Sigmoid colon (tissue), 7 donors: ENCODE measurements at places on chromosomes 13 and 19. TPM values are rescaled to one million over a fixed set of nuclear protein-coding genes. Genes with fewer than 3 reads are reported as not detected.

Gene SEMA6B
- 1.4 TPM for total RNA-seq

Gene ZC3H13
- total RNA-seq, result 30.9 TPM

Gene CGB3
- not detected for total RNA-seq

Gene PCDH9
- total RNA-seq, result 11.4 TPM

Gene SPRED3
- total RNA-seq, result 1.5 TPM

Gene TMC4
- total RNA-seq, result 1.4 TPM

Gene IZUMO1
- not detected for total RNA-seq

Gene C13orf46
- total RNA-seq, result not detected
